Activated naive CD4-positive, alpha-beta T cell treated with anti-CD3 and anti-CD28 coated beads for 36 hours (primary cell): ENCODE measurements at places on chromosomes 2 and 18. TPM values are rescaled to one million over a fixed set of nuclear protein-coding genes. Genes with fewer than 3 reads are reported as not detected.

The KIF5C gene
- 24.5 TPM for total RNA-seq

- DNase-seq, result peak; percentile 39
Observed at GRCh38 chr2:39469807-39470206, 32.7 kb upstream of the MAP4K3 start.

The WNT10A gene
- 1.3 TPM for total RNA-seq

The LBX2 gene
- not detected for total RNA-seq

The TTR gene
- not detected for total RNA-seq

GRCh38 chr2:58710795-58711279, 469.7 kb upstream of the FANCL start:
- no peak for DNase-seq

DNA sequence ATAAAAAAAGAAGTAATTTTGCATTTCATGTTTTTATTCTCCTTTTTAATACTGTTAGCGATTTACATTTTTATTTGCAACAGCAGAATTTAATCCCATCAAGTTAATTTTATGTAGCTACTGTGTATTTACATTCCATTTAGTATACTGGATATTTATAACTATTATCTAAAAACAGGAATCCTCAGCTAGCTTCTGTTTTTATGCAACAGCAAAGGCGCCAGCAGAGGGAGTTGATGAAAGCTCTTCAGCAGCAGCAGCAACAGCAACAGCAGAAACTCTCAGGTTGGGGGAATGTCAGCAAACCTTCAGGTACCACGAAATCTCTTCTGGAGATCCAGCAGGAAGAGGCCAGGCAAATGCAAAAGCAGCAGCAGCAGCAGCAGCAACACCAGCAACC, 26.2 kb upstream of the SNORC start:
- no peak for DNase-seq
